Endodermal cell (in vitro differentiated cells): ENCODE measurements at places on chromosomes 5 and 9. TPM values are rescaled to one million over a fixed set of nuclear protein-coding genes. Genes with fewer than 3 reads are reported as not detected.

KCNN2 gene
- 1.0 to 5.2 TPM (median 3.0 TPM) in 3 replicates for total RNA-seq

GKAP1 gene
- total RNA-seq, result 13.5 to 16.5 TPM (median 14.2 TPM) in 3 replicates

MYO10 gene
- 85.2 and 89.2 TPM in 2 replicates for total RNA-seq

CLIC3 gene
- 0.46 to 1.2 TPM (median 0.67 TPM) in 3 replicates for total RNA-seq

SPATA31C1 gene
- total RNA-seq, result not detected in 3 replicates

FAXDC2 gene
- total RNA-seq, result 2.3 to 10.5 TPM (median 3.2 TPM) in 3 replicates
